ENCODE measurements at places on chromosomes 7 and 10. TPM values are rescaled to one million over a fixed set of nuclear protein-coding genes. Genes with fewer than 3 reads are reported as not detected.

Gene ASB4
- total RNA-seq = not detected

Gene FXYD4
- not detected for total RNA-seq

Gene FAM13C
- 11.2 TPM for total RNA-seq

- DNase-seq = no peak
Measured at GRCh38 chr10:29304995-29305335, 16.1 kb downstream of the LYZL1 start.

- no peak for DNase-seq
Measured at GRCh38 chr7:151382079-151382885, 27.6 kb downstream of the WDR86 start.

Measured in cardiac muscle cell (in vitro differentiated cells and primary cell).